AML-193 (cell line): ENCODE measurements at places on chromosomes 6 and 20.

DNA sequence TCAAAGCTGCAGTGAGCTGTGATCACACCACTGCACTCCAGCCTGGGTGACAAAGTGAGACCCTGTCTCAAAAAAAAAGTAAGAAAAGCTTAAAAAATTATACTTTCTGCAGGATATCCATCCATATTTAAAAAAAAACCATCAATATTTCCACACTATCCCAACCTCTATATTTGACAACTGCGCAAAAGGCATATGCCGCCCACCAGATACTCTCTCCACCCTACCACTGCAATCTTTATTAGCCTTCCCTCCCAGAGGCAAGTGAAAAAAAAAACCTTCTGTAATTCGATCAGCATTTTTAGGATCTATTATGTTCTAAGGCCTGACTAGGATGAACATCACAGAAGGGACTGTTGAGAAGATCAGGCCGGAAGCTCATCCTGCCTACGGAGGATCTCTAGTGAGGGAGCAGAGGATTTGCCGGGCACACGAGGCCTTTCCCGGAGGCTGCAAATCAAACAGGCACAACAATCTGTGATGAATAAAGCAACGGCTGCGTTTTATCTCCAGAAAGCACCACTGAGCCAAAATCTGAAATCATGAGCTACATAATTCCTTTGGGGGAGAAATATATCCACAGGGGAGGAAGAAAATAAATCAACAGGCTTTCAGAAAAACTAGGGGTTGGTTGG, 65.9 kb downstream of the GFOD1 start:
- DNase-seq = no peak

DNA sequence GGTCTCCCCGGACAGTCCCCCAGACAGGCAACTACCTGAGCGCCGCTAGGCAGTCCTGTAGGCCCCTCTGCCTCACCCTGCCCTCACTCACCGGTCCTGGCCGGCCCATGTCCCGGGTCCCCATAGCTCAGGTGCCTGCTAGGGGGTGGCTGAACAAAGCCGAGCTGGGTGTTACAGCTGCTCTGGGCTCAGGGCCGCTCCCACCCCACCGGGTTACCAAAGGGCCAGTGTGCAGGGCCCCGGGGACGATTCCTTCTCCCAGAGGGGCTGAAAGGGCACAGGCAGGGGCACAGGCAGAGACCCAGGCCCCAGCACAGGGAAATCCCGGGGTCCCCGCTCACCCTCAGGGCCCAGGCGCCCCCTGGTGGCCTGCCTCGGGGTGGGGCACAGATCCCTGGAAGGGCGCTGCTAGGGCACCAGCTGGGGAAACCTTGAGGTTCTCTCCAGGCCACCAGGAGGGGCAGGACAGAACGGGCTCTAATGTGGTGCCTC, 118.4 kb downstream of the GRM4 start:
- peak; percentile 11 for DNase-seq

DNA sequence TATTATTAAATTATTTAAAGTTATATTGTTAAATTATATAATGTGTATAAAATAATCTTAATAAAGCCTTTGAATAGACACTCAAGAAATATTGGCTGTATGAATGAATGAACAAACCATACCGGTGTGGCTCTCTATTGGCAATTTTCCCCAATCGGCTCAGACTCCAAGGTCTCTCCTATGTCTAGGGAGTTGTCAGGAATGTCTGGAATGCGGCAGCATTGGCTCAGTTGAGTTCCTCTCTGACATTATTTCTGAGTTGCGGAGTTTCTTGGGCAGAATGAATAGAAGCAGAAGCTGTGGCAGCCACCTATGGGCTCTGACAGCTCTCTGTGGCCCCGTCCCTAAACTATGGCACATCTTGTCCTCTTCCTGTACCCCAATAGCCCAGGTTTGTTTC, 111.0 kb downstream of the SOBP start:
- DNase-seq = no peak

- DNase-seq = no peak
Observed at GRCh38 chr20:59074456-59074855, 31.9 kb upstream of the PRELID3B start.

- no peak for DNase-seq
Observed at GRCh38 chr6:6629402-6629801, 40.9 kb downstream of the LY86 start.

- DNase-seq = no peak
Observed at GRCh38 chr6:99246602-99247001, 102.9 kb downstream of the FAXC start.

GRCh38 chr6:40807484-40807883, 220.3 kb upstream of the LRFN2 start:
- DNase-seq = no peak

- no peak for DNase-seq
Observed at GRCh38 chr20:38725148-38725901, 1.0 kb downstream of the SLC32A1 start.

DNA sequence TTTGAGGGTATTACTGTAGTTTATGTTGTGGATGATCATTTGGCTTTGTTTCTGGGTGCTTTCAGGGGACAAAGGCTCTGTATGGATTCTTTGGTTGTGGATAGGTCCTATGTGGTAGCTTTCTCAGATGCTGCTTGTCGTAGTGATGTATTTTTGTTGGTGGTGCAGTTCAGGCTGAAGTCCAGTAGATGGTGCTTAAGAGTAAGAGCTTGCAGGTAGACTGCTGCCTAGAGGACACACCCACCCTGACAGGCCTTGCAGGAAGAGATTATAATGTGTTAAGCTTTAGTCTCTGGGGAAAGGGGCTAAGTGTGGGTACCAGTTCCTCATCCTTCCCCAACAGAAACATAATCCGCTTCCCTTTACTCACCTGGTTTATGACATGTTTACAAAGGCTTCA, 62.6 kb upstream of the ADGRB3 start:
- DNase-seq = peak; percentile 85

- no peak for DNase-seq
Observed at GRCh38 chr6:43172104-43173007, 1.3 kb downstream of the SRF start.

DNA sequence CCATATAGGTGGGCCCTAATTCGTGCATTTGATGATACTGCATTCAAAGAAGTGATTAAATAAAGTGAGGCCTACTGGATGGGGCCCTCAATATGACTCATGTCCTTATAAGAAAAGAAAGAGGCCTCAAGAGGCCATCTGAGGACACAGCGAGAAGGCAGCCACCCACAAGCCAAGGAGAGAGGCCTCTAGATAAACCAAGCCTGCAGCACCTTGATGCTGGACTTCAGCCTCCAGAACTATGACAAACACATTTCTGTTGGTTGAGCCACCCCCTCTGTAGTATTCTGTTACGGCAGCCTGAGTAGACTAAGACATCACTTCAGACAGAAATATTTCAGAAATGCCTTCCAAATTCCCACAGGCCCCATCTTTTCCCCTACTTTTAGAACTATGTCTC, 82.5 kb upstream of the PLEKHG1 start:
- no peak for DNase-seq

DNA sequence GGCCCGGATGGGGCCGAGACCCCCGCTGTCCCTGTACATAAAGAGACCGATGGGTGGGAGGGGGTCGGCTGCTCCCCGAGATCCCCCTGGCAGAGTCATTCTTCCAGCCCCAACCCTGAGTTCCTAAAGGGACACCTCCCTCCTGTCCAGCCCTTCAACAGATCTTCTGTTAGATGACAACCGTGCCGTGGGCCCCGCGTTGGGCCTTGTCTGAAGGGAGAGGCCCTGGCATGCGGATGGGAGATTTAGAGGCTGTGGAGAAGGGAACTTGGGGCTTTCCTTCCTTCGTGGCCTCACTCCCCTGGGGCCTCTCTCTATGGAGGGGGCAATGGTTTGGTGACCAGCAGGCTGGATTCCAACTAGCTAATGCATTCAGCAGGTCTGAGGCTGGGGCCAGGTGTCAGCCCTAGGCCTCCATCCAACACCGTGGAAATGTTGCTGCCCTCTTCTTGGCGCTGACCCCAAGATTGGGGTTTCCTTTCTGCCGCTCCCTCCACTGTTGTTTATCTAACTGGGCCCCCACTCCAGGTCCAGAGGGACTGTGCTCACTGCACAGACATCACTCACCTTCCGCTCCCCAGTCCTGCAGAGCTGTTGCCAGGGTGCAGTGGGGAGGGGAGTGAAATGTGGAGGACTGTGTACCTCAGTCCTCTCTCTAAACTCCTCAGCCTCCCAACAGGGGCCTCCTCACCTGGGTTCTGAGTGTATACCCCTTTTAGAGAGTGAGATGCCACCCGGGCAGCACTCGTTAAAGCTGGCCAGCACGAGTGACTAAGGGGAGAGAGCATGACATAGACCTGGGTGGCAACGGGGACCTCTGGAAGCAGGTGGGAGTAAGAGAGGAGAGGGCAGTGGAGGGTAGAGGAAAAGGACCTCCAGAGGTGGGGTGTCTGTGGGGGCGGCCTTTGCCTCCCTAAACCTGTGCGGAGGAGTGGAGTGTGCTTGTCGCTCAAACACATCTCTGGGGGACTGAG, 6.7 kb downstream of the TMEM151B start:
- no peak for DNase-seq

GRCh38 chr6:40344566-40345167, 242.5 kb downstream of the LRFN2 start:
- DNase-seq = no peak

DNA sequence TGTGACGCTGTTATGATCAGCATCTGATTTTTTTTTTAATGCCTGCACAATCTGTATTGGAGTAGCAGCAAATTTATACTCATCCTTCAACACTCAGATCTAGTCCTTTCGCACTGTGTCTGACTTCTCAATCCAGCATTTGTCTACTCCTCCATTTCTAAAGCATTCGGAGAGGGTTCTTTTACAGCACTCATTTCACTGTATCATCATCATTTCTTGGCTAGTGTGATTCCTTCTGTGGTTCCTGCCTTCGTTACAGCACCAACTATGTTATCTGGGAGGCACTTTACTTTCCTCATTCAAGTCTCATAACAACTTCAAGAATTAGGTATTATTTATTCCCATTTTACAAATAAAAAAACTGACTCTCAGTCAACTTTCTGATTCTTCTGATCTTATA, 18.0 kb downstream of the NUDT3 start:
- DNase-seq = no peak

DNA sequence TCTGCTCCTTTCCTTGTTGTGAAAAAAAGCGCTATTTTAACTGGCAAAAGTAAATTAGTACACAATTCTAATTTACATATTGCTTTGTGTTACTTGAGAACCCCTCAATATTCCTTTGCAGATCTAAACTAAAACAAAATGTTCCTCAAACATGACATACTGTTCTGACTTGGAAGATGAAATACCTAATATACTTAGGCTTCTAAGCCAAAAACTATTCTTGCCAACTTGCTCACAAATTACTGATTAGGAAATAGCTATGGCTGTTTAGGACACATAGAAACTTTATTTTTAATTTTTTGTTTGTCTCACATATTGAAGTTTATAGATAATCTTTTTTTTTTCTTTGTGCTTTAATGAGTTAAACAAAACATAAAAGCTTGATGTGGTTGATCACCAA, 542.2 kb downstream of the GRIK2 start:
- DNase-seq = no peak

DNA sequence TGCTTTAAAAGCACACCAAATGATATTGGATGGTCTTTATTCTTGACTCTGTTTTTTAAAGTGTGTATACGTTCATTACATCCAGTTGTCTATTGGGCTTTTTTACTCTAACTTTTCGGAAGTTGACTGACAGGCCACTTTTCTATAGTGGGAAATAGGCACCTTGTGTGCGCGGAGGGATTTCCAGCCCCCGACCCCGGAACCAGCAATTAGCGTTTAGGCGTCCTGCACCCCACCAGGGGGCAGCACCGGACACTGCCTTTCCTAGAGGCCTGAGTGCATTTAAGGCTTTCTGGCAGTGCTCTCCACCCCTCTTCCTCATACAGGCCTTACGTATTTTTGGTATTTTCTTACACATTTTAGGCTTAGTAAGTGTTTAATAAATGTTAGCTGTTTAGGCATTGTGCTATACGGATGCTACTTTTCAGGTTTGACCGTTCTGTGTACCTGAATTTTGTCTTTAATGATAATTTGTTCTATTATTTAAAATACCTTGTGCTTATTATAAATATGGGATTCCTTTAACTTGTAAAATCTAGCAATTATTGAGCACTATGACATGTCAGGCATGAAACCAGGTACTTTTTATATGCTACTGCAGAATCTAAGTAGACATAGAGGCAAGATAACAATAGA, 231.8 kb downstream of the BCKDHB start:
- DNase-seq = peak; percentile 39

DNA sequence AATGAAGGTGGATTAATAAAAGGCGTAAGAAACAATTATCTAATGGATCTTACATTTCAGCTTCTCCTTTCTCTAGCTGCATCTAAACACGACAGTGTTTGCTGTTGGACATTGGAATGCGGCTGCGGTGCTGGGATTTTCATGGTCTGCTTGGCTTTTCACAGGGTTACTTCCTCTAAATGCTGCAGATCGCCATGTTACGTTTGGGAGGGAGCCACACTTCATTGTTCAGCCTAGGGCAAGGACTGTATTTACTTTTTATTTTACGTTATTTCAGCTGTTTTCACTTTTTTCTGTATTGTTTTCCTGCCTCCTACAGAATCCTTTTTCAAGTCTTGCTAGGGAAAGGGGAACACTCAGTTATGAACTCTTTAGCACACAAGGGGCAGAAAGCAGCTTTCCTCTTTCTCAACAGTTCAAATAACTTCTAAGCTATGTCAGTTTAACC, 97.9 kb upstream of the MTHFD1L start:
- no peak for DNase-seq

DNA sequence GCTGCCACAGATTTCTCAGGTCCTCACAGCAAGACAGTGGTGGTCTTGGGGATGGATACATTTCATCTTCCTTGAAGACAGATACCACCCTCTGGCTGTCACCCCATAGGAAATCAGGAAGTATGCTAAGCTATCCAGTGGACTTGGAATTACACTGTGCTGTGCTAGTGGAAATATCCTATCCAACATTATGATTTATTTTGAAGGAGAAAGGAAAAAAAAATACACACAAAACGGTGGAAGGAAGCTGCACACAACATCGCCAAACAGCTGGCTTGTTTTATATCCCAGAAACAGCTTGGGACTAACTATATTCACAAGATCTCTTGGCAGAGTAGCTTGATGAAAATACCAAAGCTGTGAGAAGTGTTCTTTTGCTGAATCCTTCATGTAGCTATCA, 257.6 kb downstream of the LAMA2 start:
- no peak for DNase-seq

GRCh38 chr6:78460711-78461110, 406.6 kb upstream of the IRAK1BP1 start:
- DNase-seq = no peak

- peak; percentile 37 for DNase-seq
Observed at GRCh38 chr20:40942006-40942405, 86.6 kb upstream of the TOP1 start.

GRCh38 chr6:113691260-113691656, 165.9 kb upstream of the MARCKS start:
- no peak for DNase-seq
